Right renal pelvis (tissue), 4 donors: ENCODE measurements at places on chromosomes 3 and 15. TPM values are rescaled to one million over a fixed set of nuclear protein-coding genes. Genes with fewer than 3 reads are reported as not detected.
A peak's percentile ranks its signal among the peaks of the same experiment; 100 is the strongest.

DNA sequence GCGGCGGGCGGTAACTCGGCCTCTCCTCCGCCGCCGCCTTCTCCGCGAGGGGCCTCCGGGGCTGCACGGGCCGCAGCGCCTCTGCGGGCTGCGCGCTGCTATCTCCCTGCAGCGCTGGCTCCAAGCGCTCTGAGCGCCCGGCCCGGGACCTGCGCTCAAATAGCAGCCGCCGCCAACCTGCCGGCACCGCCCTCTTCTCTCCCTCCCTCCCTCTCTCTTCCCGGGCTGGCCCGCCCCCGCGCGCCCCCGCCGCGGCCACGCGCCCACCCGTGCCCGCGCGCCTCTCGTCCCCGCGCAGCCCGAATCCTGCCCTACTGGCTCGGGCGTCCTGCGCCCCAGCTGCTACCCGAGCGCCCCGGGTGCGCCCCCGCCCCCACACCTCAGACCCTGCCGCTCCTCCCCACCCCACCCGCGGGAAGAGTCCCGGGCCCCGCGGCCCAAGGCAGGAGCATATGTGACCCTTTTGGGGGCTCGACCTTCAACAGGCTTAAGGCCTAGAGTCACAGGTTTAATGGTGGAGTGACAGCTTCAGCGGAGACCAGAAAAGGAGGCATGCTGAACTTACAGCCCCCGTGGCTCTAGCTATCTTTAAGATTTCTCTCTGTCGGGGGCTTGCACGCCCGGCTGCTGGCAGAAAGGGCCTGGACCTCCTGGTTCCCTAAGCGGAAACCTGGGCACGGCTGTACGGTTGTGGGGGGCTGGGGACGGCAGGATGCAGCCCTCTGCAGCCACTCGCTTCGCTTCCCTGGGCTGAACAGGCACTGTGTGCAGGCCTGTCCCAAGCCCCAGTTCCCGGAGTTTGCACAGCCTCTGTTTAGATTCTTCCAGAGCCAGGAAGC, at the start of gene CACNA2D2:
Gene CACNA2D2 (minus strand): TSS at position 131 of the 839 bp plus-strand sequence. CDS start 211 bp downstream, outside the sequence.
- no peak for DNase-seq

DNA sequence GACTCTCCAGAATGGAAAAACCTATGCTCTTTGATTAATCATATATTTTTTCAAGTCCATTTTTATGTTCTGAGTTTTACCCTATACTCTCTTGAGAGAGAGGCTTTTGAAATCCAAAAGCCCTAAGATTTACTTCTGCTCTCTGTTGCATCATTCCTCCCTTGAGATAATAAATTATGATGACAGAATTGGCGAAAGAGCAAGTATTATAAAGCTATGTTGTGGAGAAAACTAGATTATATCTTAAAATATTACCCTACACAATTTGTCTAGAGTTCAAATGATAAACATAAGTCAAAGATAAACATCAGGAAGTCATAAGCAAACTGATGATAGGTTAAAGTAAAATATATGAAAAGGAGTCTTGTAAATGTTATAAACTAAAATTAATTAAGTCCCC, 293.4 kb upstream of the MME start:
- DNase-seq, result no peak

GRCh38 chr15:52006702-52007340, 12.2 kb upstream of the MAPK6 start:
- no peak for DNase-seq

GRCh38 chr15:78841891-78842290, 30.6 kb upstream of the ADAMTS7 start:
- no peak for DNase-seq

The ARNT2 gene
- 61.5 TPM for polyA plus RNA-seq

The HGD gene
- 75.7 TPM for polyA plus RNA-seq

The ZNF106 gene
- polyA plus RNA-seq, result 41.9 TPM

The FAM131A gene
- 11.0 TPM for polyA plus RNA-seq

The KAT2B gene
- 20.9 TPM for polyA plus RNA-seq

The SENP8 gene
- 6.2 TPM for polyA plus RNA-seq

DNA sequence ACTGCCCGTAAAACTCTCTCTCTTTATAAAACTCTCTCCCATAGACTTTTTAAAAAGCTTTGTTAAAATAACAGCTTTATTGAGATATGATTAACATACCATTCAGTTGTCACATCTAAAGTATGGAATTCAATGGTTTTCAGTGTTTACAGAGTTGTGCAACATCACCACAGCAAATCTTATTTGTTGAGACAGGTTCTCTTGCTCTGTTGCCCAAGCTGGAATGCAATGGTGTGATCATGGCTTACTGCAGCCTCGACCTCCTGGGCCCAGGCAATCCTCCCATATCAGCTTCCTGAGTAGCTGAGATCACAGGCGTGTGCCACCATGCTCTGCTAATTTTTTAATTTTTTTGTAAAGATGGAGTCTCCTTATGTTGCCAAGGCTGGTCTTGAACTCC, 35.9 kb upstream of the TRAK1 start:
- no peak for DNase-seq

The FOXB1 gene
- 0.06 TPM for polyA plus RNA-seq

GRCh38 chr15:58985443-58985842, 2.0 kb upstream of the RNF111 start:
- DNase-seq, result no peak

DNA sequence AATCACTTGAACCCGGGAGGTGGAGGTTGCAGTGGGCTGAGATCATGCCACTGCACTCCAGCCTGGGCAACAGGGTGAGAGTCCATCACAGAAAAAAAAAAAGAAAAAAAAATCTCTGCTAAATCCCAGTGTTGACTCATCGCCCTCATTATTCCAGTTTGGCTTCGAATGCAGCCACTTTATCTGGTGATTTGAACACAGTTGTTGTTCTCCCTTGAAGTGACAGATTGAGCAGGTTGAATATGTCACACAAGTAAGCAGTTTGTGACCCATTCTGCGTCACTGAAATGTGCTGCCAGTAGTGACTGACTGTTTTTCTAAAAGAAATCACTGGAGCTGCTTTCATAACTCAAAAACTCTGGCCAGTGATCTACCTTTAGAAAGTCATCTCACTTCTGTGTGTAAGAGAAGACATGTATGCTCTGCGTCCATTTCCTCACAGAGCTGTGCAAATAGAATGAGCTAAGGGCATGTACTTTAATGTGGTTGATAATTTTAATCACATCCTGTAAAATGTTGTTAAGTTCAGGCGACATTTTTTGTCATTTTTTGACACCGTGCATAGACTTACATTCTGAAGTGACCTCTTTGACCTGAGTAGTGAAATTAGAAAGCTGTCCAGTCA, 12.5 kb downstream of the DOCK3 start:
- DNase-seq, result no peak

The CTXND1 gene
- polyA plus RNA-seq, result 10.4 TPM

DNA sequence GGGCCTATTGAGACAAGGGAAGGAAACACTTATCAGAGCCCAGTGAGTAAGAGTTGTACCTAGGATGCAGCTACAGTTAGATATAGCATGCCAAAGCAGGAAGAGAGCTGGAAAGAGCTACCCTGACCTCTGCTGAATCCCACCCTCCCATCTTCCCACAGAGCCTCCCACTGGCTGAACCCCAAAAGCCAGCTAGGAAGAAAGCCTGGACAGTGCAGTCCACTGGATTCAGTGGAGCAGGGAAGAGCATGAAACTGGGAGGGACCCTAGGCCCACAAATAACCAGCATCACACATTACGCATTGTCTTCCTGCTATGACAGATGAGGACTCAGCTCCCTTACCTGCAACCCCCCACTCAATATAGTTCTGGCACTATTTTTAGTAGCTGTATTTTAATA, 81.5 kb upstream of the AKAP13 start:
- no peak for DNase-seq

The PPP1R14D gene
- polyA plus RNA-seq, result 0.46 TPM

- DNase-seq, result no peak
These were observed 387.8 kb downstream of the LSAMP start for GRCh38 chr3:116057400-116058006.

GRCh38 chr15:40498418-40498817, 27.6 kb downstream of the CHST14 start:
- DNase-seq, result no peak

GRCh38 chr3:149475451-149476060, 1.1 kb downstream of the TM4SF4 start:
- no peak for DNase-seq

DNA sequence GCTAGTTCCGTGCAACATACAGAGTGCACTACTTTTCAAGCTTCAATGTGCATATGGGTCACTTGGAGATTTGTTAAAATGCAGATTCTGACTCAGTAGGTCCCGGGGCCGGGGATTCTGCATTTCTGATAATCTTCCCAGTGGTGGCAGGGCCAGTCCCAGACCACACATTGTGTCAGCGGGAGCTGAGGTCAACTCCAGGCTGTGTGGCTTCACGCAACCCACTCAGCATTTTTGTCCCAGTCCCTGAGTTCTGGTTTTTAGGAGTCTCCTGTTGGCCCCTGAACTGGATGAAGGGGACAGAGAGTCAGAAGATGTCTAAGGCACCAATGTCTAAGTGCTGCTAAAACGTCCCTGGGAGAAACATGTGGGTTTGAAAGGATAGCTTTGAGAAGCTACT, 26.1 kb upstream of the CCDC174 start:
- no peak for DNase-seq

- no peak for DNase-seq
These were observed 172.1 kb upstream of the SMAD3 start for GRCh38 chr15:66893294-66893693.

- no peak for DNase-seq
These were observed 52.8 kb downstream of the FBLN2 start for GRCh38 chr3:13601692-13602080.

DNA sequence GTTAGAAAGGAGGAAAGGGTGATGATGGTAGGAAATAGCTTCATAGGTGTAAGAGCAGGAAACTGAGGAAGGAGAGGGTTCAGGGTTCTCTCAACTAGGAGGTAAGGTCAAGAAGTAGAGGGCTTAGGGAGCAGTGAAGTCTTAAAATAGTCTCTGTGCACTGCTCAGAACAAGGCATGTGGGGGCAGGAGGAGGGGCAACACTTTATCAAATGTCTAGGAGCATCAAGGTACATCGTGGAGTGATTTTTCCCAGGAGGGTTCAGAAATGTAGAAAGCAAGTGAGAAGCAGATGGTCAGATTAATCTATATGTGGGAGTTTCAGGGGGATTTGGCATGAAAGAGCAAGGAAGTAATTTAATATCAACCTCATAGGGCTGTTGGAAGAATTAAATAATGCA, 58.8 kb downstream of the TNIK start:
- DNase-seq, result no peak

- DNase-seq, result no peak
These were observed 193.9 kb upstream of the UBE2E1 start for GRCh38 chr3:23611737-23612295.

GRCh38 chr15:37771465-37771864, 163.0 kb upstream of the TMCO5A start:
- no peak for DNase-seq

- DNase-seq, result no peak
These were observed 1200.4 kb upstream of the EPHA6 start for GRCh38 chr3:95613993-95614392.

- DNase-seq, result no peak
These were observed 66.5 kb upstream of the PLXND1 start for GRCh38 chr3:129673012-129673411.

- DNase-seq, result no peak
These were observed 20.9 kb downstream of the B3GALNT1 start for GRCh38 chr3:161084277-161084676.

- peak; percentile 75 for DNase-seq
These were observed 121.2 kb downstream of the TLE3 start for GRCh38 chr15:69976366-69976994.

DNA sequence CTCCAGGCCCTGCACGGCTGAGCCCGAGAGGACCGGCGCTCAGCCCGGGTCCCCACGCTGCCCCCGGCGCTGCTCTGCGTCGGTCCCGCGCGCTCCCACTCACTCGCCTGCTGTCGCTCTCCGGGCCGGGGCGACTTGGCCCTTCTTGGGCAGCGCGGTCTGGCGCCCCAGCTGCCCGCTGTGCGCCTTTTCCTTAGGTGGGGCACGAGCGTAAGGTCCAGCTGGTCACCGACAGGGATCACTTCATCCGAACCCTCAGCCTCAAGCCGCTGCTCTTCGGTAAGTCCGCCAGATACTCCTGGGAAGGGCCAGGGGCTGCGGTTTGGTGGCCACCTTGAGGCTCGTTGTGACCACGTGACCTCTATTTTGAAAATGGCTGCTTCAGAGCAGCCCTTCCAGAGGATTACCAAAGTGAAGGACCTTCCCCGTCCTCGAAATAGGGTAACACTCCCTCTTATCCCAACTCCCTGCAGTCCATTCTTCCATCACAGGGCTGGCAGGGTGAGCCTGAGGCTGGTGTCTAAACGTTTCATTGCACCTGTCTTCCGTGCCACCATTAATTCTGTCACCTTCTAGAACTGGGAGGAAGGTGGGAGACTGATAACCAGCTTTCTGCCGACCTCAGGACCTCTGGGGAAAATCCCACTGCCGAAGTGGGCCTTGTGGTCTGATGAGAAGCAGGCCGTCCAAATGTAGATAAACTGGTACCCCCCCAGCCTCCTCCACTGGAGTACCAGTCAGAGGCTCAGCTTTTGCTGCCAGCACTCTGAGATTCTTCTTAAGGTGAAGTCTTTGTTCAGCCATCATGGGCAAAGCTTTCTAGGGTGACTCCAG, 812 bp downstream of the P4HTM start:
- no peak for DNase-seq

DNA sequence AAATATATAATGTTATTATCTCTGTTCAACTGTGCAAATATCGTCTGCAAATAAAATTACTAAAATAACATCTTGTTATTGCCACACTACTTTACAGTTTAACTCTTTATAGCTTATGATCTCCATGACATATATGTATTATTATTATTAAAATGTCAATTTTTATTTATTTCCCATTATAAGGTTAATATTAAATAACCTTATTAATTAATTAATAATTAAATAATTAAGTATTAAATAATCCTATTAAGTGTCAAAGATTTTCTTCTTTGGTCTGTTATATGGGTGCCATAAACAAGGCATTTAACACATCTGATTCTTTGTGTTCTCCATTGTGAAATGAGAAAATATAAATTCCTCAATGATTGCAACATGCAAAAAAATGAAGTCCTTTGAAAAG, 10.0 kb downstream of the BCHE start:
- DNase-seq, result no peak

DNA sequence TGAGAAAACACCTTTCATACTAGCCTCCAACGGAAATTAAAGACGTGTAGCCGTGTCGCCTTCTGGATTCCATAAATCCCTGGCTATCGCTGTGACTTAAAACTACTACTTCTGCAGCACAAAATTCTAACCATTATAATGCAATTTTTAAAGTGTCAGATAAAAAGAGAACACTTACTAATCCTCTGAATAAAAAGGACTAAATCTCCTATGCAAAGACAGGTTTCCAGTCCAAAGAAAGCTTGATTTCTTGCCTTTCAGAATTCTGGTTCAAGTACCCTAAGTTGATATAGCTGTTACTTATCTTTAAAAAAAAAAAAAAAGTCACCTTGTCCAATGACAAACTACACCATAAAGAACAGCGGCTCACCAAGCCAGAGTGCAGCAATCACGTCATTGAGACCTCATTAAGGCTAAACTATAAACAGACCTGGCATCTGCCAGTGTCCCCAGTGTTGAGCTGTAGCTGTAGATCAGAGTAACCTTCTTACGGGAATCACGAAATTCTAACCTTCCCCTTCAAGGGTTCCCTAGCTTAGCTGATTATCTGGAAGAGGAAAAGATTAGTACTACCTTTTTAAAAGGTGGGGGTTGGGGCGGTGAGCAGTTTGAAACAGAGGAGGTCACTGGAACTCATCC, 2.2 kb downstream of the ABCC5 start:
- no peak for DNase-seq

The GABRR3 gene
- polyA plus RNA-seq, result not detected

The ANKDD1A gene
- 6.8 TPM for polyA plus RNA-seq

- no peak for DNase-seq
These were observed 28.9 kb downstream of the HACD3 start for GRCh38 chr15:65558997-65559760.
